Left colon (tissue), 2 donors: ENCODE measurements at places on chromosomes 2 and 18. TPM values are rescaled to one million over a fixed set of nuclear protein-coding genes. Genes with fewer than 3 reads are reported as not detected.

MC2R gene
- not detected for total RNA-seq

DNA sequence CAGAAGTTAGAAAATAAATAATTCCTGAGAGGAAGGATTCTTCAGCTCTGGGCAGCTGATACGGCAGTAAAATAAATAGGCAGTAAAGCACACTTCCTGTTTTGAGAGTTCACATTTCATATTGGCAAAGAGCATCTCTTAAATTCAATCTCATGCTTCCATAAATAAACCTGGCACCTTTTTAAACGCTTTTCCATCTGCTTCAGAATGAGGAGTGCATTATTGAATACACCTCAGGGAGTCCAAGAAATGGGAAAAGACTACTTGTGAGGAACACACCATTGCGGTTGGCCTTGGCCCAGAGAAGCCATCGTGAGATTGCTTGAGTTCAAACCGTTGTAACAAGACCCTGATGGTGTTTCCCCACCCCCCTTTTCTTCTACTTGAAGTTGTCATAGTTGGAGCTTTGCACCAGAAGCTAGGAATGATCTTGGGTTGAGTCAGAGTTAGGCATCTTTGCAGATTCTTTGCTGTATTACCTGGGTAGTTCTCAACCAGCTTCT, 123.9 kb downstream of the RDH14 start:
- no peak for DNase-seq

DNA sequence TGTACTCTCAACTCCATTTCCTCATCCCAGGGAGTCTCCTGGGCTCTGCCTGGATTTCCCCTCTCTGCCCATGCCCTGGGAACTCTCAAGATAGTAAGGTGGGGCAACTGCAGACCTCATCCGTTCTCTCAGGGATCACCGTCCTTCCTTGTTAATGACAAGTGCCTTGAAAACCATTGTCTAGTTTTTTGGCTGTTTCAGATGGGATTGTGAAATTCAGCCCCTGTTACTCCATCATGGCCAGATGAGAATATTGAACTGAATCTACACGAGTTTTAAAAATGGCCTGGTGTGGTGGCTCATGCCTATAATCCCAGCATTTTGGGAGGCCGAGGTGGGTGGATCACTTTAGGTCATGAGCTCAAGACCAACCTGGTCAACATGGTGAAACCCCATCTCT, 665 bp upstream of the HRH4 start:
- DNase-seq: no peak

CRYGD gene
- total RNA-seq: not detected

- no peak for DNase-seq
Measured at GRCh38 chr18:78974115-78974761, 5.4 kb upstream of the SALL3 start.

- DNase-seq: no peak
Measured at GRCh38 chr18:50027996-50028395, 167.0 kb downstream of the MYO5B start.

SLC8A1 gene
- total RNA-seq: 3.1 TPM

- no peak for DNase-seq
Measured at GRCh38 chr2:55156326-55156725, 75.8 kb downstream of the CLHC1 start.

DNA sequence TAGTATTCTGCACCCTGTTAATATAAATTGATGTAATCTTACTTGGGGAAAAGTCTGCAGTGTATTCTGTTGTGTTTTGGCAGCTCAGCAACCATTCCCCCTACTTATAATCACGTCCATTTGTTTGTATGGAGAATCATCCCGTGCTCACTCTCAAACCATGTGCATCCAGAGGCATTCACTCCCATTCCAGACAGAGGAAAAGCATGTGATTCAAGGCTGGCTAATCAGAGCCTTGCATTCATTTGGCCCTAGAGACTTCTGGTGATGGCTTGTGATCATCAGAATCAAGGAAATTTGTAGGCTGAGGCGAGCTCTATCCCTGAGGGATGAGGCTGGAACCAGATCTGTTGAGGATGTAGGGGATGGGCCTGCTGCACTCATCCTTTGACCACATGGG, 5.1 kb upstream of the WIPF1 start:
- DNase-seq: no peak

TTC39C gene
- 8.7 TPM for total RNA-seq

ALK gene
- 0.25 TPM for total RNA-seq
